Skeletal muscle cell (primary cell): ENCODE measurements at places on chromosomes 1 and 21.

DNA sequence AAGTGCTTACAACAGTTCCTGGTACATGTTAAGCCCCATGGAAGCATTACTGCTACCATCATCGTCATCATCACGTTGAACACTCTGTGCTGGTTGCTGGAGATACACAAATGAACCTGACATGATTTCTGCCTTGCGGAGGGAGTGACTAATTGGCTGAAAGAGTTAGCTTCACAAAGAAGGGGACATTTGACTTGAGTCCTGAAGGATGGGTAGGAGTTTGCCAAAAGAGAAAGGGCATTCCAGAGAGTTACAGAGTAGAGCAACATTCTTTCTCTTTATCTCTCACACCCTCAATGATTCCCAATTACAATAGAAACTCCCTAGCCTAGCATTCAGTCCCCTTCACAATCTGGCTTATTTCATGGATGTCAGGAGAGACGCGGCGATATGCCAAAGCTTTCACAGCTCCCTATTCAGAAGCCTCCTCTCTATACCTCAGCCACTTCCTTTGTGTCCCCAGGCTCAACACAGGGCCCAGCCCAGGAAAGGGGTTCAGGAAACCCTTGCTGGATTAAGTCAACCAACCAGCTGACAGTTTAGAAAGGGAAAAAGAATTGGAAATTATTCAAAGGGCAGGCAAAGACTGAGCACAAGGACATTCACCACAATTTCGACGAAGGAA is 38.0 kb downstream of the SLC1A7 start:
- DNase-seq, result no peak

GRCh38 chr21:43892984-43893535 is 28.0 kb downstream of the AGPAT3 start:
- DNase-seq, result no peak

GRCh38 chr1:84721152-84721551 is 30.9 kb upstream of the SSX2IP start:
- peak; percentile 39 for DNase-seq

DNA sequence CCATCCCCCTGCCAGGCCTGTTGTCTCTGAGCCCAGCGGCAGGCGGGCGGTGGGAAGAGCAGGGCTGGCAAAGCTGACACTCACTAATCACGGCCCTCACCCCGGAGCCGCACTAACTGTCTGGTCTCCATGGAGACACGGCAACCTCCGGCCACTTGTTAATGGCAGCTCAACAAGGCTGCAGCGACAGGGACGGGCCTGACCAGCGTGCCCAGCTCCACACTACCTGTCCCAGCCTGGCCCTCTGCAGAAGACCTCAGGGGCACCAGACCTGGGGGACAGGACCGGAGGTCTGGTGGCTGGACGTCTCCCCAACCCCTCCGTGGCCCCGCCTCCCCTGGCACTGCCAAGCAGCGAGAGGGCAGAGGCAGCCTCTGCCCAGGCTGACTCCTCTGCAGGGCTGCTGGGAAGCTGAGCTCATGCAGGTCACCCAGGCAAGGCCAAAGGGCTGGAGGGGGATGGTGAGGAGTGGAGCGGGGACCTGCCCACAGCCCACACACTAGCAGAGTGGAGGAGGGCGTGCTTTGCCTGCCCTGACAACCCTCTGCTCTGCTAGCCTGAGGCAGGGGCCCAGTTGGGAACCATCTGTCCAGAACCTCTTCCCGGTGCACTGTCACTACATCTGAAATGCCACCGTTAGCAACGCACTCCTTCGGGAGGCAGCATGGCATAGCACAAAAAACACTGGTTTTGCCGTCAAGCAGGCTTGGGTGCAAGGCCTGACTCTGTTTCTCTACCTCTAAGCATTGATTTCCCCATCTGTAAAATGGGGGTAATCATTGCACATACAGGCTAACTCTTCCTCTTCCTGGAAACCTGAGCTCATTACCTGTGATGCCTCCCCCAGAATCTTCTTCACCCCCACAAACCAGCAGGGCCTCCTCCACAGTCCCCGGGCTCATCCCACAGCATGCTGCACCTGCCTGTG is 29.6 kb upstream of the WASF2 start:
- no peak for DNase-seq

GRCh38 chr1:161432091-161432490 is 64.4 kb upstream of the CFAP126 start:
- DNase-seq, result no peak

- no peak for DNase-seq
Observed at GRCh38 chr1:27045973-27046558, 33.4 kb upstream of the TENT5B start.

DNA sequence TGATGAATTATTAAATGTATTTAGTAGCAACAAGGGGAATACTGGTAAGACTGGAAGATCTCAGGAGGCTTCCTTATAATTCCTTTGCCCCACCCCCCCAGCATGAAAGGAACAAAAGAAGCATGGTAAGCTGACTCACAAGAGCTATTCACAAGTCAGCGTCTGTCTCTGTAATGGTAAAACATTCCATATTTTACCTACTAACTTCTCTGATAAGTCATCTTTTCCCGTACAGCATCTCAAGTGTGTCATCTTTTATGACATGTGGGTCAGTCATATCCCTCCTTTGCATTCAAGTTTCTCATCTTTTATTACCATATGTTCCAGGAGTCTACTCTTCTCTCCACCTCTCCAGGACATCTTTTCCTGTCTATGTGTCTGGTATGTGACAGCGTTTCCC is 241.3 kb downstream of the PLA2G4A start:
- DNase-seq, result no peak

DNA sequence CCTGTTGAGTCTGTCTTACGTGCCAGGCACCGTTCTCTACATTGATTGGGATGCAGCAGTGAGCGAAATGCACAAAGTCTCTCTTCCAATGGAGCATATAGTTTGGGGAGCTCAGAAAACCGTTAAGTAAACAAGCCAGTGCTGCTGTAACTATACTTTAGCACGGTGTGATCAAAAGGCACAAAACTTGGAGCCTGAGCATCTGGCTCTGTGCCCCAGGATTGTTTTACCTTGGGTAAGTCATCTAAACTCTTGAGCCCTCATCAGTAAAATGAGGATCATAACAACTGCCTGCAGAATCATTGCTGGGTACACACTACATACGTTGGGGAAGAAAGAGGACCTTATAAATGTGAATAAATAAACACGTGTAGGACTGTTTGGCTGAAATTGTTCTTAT is 1.8 kb downstream of the HHIPL2 start:
- DNase-seq, result no peak

- no peak for DNase-seq
Observed at GRCh38 chr1:70383483-70383882, 27.6 kb upstream of the CTH start.

- DNase-seq, result no peak
Observed at GRCh38 chr1:205496661-205497060, 7.8 kb upstream of the CDK18 start.
